ENCODE measurements at places on chromosomes 6 and 20.
A peak's percentile ranks its signal among the peaks of the same experiment; 100 is the strongest.

- no peak for DNase-seq
Observed at GRCh38 chr6:24019830-24020229, 106.2 kb upstream of the NRSN1 start.

GRCh38 chr6:39063526-39063925 lies 14.9 kb downstream of the GLP1R start:
- no peak for DNase-seq

GRCh38 chr6:161244725-161245124 lies 29.1 kb downstream of the AGPAT4 start:
- peak; percentile 36 for DNase-seq

DNA sequence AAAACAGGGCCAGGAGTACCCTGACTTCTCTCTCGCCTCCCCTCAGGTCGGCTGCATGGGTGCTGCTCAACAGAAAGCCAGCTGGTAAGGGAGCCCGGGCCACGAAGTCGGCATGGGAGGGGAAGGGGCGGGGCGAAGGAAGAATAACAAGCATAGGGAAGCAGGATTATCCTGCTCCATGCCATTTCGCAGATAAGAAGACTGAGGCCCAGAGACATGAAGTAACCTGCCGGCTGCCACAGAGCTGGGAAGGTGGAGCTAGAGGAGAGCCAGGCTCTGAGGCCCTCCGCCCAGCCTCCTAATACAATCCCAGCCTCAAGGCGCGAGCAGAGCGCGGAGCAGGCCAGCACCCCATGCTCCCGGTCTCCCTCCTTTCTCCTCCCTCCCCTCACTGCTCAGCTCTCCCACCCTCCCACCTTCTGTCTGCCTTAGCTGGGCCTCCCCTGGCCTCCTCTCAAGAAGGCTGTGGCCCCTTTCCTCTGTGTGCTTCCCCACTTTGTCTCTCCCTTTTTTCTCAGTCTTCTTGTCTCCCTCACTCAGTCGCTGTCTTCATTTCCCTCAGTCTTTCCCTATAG lies 13.2 kb upstream of the HMGA1 start:
- peak; percentile 80 for DNase-seq

DNA sequence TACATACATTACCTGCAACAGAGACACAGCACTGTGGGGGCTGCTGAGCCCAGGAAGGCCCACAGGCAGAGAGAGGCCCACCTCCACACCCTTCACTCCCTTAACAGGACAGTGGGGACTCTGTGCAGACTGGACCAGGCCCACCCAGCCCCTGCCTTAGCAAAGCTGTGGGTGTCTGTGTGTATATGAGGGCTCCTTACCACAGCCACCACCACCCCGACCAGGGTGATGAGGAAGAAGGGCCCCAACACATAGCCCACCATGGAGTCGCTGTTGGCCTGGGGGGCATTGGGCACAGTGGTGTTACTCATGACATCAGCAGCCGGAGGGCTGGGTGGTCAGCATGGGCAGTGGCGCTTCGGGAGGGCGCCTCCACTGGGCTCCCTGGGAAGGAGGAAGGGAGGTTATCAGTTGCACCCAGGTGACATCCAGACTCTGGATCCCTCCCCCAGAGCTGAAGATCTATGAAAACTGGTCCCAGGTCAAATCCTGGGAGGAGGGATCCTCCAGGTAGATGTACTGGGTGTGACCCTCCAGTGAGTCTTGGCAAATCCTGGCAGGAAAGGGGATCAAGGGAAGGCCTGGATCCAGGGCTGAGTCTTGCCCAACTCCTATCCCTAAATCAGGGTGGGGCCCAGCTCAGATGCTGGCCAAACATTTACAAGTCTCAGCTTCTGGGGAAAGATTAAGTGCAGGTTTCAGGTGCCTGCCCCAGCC lies 1.2 kb downstream of the SMIM29 start:
- DNase-seq: peak; percentile 68

- DNase-seq: no peak
Observed at GRCh38 chr20:46938434-46938833, 43.8 kb downstream of the EYA2 start.

DNA sequence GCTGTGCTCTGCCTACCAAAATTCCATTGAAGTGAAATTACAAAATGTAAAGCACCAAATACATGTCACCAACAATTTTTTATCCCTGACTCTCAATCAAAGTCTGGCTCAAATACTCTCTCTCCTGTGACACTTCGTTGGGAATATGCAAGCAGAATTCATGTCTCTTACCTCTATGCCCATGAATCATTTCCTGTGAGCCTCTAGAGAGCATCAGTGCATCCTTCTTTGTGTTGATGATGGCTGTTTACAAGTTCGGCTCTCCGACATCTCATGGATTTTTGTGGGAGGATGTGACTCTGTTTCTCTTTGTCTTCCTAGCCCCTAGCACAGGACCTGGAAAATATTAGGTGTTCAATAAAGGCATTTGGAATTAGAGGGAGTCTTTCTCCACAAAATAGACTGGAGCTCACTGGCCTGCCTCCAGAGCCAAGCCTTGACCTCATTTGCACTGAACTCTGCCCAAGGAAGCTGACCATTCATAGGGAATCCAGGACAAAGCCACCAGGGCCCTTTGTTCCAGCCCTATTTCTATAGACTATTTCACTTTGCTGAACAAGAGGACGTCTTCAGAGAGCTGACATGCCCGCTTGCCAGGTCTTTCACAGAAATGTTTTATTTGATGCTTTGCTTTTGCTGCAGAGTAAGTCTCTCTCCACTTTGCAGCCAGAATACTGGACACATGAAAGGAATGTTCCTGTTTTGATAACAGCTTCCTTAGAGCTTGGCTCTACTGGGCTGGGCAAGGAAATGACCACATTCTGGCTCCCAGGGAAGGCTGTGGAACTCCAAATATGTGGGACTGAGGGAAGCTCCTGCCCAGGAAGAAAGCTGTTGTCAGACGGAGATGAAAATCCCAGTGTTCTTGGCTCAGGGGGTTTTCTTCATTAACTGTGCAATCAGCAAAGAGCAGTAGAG lies 194.5 kb upstream of the CDYL start:
- DNase-seq: no peak

- DNase-seq: no peak
Observed at GRCh38 chr6:160428069-160428430, 79.9 kb downstream of the SLC22A3 start.

- DNase-seq: no peak
Observed at GRCh38 chr6:145924600-145924999, 39.6 kb downstream of the SHPRH start.

- peak; percentile 55 for DNase-seq
Observed at GRCh38 chr20:57323034-57323433, 6.6 kb upstream of the SPO11 start.

DNA sequence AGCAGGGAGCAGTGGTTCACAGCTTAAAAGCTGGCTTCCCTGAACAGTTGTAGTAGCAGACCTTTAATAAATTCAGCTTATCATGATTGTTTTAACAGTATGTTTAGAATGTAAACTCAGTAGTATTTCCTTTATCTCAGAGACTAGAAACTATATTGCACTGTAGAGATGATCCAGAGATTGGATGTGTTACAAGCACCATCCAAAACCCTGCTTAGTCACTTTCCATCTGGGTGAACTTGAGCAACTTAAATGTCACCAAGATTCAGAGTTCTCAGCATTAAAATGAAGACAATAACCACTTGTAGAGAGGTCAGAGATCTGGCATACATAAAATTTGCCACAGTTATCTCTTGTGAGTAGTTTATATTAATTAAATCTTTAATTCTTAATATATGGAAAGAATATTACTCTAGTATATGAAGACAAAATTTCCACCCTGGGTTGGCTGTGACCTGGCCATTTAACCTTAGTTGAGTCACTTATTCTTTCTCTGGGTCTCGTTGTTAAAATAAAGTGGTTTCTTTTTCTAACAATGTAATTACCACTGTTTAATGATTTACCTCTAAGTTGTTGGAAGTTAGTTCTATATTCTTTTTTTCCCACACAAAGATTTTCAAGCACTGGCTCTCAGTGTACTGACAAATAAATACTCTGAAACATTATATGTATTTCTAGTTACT lies 239.2 kb upstream of the FKBP1C start:
- no peak for DNase-seq

- DNase-seq: no peak
Observed at GRCh38 chr6:37074053-37074827, 68.8 kb downstream of the FGD2 start.

DNA sequence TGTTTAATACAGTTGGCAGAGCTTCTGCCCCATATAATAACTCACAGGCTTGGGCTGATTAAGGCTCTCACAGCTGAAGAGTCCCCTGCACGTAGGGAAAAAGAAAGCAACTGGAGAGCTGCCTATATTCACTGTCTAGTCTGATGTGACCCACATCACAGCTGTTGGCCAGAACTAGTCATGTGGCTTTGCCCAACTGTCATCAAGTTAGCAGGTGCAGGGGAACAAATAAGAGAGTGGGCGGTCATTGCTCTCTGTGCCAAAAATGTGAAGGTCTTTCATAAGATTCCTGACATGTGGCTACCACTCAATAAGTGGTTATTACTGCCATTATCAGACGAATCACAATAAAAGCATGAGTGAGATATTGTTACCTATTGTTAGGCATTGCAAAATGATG lies 665.2 kb downstream of the DOK5 start:
- no peak for DNase-seq

GRCh38 chr6:166145751-166146150 lies 21.9 kb downstream of the TBXT start:
- no peak for DNase-seq

GRCh38 chr6:5303682-5304081 lies 42.4 kb downstream of the FARS2 start:
- DNase-seq: no peak

DNA sequence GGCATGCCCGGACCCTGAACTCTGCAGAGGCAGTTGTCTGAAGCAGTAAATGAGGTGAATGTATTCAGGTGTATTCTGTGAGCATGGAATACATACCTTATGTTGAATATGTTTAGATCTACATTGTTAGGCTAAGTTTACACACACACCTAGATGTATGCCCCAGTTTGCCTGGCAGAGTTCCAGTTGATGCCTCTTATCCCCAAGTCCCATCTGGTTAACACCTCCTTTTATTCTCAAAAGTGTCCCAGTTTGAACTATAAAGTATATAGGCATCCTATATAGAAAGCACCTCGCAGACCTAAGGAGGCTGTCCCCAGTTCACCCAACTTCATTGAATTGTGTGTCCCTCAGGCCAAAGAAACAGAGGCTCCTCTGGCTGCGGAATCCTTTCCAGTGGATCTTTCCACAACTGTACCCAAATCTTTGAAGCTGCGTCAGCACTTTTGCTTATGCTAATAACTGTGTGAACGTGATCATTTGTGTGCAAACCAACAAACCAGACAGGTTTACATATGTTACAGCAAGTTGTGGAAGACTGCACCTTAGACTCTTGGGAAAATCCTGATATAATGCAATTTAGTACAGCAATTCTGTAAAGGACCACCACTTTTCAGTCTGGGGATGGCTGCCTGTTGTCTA lies 4.8 kb upstream of the DHX35 start:
- no peak for DNase-seq

DNA sequence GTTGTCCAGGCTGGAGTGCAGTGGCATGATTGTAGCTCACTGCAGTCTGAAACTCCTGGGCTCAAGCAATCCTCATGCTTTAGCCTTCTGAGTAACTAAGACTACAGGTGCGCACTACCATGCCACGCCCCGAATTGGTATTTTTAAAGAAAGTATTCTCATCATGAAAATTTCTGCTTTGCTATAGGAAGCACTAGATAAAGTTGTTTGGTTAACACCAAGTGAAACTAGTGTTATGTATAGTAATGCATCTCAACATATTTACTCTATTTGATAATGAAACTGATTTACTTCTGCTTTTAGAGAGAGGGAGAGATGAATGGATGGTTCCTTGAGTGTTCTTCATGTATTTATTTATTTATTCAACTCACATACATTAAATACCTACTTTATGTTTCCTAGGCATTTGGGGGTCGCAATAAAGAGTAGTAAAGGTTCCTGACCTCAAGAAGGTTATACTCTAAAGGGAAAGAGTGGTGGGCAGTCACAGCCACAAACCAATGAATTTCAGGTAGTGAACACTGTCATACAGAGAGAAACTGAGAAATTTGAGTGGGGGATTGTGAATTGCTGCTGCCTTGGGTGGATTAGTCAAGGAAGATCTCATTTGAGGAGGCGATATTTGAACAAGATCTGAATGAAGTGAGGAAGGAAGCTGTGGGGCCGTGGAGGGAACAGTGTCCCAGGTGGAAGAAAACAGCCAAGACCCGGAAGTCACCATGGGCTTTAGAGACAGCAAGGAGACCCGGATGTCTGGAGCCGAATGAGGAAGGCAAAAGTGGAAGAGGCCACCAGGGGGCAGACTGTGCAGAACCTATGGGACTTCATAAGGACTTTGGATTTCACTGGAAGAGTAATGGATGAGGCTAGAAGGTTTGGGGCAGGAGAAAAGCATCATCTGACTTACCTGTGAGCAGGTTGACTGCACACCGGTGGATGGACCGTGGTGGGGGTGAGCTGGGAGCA lies 185.6 kb downstream of the TSHZ2 start:
- DNase-seq: peak; percentile 87

- no peak for DNase-seq
Observed at GRCh38 chr20:61634376-61635145, 382.5 kb downstream of the CDH4 start.

- DNase-seq: no peak
Observed at GRCh38 chr6:49519660-49520059, 19.9 kb downstream of the GLYATL3 start.

DNA sequence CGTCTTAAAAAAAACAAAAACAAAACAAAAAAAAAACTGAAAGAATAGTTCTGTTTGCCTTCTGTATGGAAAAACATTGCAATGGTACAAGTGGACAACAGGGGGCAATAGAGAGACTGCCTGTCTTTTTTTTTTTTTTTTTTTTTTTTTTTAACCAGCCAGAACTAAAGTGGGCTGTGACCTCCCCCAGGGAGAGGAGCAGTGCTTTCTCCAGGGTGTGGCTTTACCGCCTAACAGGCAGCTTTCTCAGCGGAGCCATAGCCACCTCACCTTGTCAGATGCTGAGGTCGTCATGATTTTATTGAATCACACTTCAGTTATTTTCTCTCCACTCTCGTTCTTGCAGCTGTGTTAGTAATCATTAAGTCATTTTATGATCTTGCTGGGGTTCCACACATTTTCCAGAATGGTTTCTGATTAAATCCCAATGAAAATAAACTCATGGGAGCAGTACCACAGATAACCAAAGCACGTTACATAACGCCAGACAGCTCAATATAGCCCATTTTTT lies 78.4 kb downstream of the GMPR start:
- DNase-seq: no peak

- no peak for DNase-seq
Observed at GRCh38 chr6:14827354-14827753, 418.5 kb upstream of the JARID2 start.

DNA sequence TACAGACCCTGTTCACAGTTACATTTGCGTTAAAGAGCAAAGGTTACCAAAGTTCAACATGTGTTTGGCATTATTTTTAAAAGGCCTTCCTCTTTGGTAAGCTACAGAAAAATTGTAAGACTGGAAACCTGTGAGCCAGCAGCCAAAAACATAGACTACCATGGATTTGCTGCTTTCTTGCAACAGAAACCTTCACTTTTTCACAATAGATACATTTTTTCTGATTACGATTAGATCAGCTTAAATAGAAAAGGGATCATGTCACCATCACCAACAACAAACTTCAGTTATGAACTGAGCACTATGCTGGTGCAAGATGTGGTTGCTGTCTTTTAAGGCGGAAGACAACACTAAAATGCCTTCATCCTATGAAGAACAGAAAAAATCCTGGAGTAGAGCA lies 112.3 kb upstream of the MARCKS start:
- no peak for DNase-seq

- DNase-seq: no peak
Observed at GRCh38 chr20:14470231-14470899, 133.0 kb upstream of the FLRT3 start.

- no peak for DNase-seq
Observed at GRCh38 chr20:55283889-55284288, 721.4 kb downstream of the CBLN4 start.
